Mesothelial cell of epicardium (in vitro differentiated cells): ENCODE measurements at places on chromosomes 1 and 21.

DNA sequence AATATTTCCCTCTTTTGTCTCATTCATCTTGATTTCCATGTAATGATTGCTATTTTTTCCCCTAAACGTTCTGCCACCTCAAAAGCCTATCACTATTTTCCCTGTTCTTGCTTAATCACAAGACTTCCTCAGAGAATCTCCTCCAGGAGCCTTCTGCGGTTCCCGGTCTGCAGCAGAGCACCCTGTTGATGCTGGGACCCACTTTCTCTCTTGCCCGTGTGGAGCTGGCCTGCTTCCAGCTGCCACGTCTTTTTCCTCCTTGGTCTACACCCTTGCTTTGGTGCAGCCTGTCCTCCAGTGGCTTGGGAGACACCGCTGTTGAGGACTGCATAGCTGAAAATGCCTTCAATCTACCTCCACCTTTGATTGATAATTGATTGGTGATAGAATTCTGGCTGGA is 70.0 kb upstream of the COA6 start:
- H3K27me3 ChIP-seq = peaks cover 25% of the 10 kb centered on the region
- no peak overlapping the region for H3K27ac ChIP-seq
- DNase-seq = no peak
- no peaks in the 10 kb centered on the region for H3K36me3 ChIP-seq

- no peak overlapping the region for H3K27ac ChIP-seq
- no peak overlapping the region for H3K4me3 ChIP-seq
- H3K36me3 ChIP-seq = no peaks in the 10 kb centered on the region
- DNase-seq = no peak
- peaks cover 33% of the 10 kb centered on the region for H3K4me1 ChIP-seq
These were observed 32.3 kb downstream of the SHISAL2A start for GRCh38 chr1:52665006-52665941.

DNA sequence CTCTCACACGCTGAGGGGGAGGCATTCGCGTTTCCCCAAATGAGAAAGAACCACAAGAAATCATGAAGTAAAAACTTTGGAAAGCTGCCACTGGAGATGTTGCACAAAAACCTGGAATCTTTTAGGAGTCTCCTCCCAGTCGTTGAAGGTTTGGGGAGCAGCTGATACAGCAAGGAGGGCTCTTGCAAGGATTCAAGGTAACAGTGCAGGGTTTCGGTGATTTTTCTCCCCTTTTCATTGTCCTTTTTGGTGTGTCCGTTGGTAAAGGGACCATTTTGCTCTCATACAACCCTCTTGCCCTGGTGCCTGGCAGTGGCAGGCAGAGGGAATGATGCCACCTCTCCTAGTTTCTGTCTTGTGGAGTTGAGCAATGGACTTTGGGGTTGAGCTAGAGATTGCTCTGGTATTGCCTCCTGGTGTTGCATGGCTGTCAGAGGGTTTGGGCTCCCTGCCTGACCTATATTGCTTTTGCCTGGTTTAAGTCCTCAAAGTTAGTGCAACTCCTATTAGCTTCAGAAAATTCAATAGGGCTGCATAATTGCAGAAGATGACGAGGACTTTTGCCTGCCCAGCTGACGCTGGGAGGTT is 872 bp downstream of the BRINP2 start:
- no peak overlapping the region for H3K27ac ChIP-seq
- H3K27me3 ChIP-seq = peaks cover 10% of the 10 kb centered on the region
- no peak for DNase-seq
- no peak overlapping the region for H3K4me3 ChIP-seq
- no peaks in the 10 kb centered on the region for H3K36me3 ChIP-seq
- no peaks in the 10 kb centered on the region for H3K4me1 ChIP-seq

DNA sequence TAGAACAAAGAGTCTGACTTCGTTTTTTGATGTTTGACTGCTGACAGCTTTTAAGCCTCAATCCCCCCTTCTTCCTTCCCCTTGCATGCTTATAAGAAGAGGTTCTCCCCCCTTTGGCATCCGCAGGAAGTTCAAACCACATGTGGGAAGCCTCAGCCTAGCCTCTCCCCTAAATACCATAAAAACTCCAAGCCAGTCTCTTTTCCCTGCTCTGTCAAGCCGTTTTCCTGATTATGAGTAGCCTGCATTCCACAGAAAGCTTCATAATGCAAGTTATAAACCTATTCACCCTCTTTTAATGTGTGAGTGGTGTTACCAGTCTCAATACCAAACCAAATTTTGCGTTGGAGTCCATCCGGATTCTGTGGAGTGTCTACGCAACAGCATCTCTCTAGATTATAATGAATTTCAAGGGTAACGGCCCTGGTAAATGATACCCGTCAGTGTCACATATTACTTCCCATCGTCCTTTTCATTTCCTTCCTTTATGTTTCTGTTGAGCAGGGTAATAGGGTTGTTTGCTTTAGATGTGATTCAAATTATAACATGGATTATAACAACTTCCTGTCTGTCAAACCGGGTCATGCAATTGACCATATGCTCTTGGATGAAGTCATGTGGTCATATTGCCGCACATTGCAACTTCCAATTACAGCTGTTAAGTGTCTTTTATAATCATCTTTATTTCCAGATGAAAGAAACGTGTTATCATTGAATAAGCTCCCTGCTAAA is 717.5 kb downstream of the RWDD3 start:
- H3K27me3 ChIP-seq = no peaks in the 10 kb centered on the region
- H3K27ac ChIP-seq = peak overlapping the region; percentile 41
- H3K4me3 ChIP-seq = no peak overlapping the region

DNA sequence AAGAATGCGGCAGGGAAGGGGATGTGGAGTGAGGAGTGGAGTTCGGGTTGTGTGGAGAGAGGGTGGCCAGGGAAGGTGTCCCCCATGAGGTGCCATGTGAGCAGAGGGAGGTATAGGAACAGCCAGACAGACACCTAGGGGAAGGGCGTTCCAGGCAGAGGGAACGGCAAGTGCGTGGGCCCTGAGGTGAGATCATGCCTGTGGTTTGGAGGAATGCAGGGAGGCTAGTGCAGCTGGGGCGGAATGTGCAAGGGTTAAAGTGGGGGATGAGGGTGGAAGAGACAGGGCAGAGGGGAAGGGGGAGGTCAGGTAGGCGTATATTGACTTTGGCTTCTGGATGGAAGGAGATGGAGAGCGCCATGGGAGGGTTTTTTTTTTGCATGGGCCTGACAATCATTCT is 31.6 kb upstream of the PADI6 start:
- H3K27ac ChIP-seq = no peak overlapping the region
- peaks cover 18% of the 10 kb centered on the region for H3K27me3 ChIP-seq
- no peaks in the 10 kb centered on the region for H3K36me3 ChIP-seq
- H3K4me3 ChIP-seq = no peak overlapping the region
- no peak for DNase-seq
- no peaks in the 10 kb centered on the region for H3K4me1 ChIP-seq

DNA sequence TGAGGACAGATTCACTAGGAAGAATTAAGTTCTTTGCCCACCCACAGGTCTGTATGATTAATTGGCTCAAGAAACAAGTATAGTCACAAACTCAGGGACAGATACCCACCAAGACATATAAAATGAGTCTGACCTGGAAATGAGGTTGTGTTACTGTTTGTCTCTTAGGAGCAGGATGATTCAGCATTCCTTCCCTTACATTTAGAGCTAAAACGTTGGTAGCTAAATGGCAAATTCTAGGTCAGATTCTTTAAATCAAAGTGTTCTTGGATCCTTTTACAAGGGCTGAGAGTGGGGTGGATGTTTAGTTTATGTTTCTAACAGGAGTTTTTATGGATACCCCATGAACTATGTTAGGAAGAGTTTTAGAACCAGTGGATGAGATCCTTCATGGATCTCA is 4.7 kb downstream of the RIMKLA start:
- no peak overlapping the region for H3K27ac ChIP-seq
- no peaks in the 10 kb centered on the region for H3K4me1 ChIP-seq
- H3K36me3 ChIP-seq = no peaks in the 10 kb centered on the region
- DNase-seq = no peak
- peaks cover 46% of the 10 kb centered on the region for H3K27me3 ChIP-seq

DNA sequence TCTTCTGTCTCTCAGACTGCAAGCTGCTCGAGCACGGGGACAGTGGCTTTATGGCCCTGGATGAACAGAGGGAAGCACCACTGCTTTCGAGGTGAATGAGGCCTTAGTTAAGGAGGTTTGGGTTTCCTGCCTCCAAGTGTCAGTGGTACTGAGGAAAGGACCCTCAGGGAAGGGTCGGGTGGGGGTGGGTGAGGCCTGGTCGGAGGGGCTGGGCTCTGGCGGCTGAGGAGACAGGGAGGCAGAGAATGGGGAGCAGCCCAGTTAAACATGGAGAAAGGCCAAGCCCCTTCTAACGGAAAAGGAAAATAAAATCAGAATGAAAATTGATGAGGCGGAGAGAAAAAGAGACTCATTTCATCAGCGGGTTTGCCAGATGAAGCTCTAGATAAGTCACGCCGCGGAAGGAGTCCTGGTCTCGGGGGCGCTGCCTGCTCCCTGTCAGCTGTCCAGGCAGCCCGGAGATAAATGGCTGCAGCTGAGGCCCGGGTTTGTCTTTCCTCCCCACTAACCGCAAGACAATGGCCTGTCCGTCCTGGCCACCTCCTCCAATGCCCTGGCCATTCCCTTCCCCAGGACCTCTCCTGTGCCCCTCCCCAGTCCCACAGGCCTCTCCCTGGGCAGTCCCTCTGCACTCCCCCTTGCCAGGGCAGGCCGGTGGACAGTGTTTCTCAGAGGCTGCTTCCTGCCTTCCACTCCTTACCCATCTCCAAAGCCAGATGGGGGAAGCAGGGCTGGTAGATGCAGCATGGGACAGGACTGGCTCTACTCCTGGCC is 55.2 kb downstream of the LRRN2 start:
- no peak for DNase-seq
- no peaks in the 10 kb centered on the region for H3K36me3 ChIP-seq
- no peak overlapping the region for H3K4me3 ChIP-seq
- H3K27me3 ChIP-seq = peaks cover 48% of the 10 kb centered on the region
